ENCODE measurements at places on chromosomes 1 and 21. TPM values are rescaled to one million over a fixed set of nuclear protein-coding genes. Genes with fewer than 3 reads are reported as not detected.

GRCh38 chr1:242184955-242185354, 186.1 kb upstream of the MAP1LC3C start:
- DNase-seq, result no peak

DNA sequence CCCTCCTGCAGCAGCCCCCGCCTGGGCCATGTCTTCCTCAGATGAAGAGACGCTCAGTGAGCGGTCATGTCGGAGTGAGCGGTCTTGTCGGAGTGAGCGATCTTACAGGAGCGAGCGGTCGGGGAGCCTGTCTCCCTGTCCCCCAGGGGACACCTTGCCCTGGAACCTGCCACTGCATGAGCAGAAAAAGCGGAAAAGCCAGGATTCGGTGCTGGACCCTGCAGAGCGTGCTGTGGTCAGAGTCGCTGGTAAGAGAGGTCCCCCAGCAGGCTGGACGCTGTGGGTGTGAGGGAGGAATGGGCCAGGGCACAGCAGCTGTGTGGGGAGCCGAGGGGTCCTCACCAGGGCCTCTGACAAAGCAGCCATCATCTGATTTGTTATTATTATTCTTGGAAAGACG, 58.0 kb downstream of the NDUFS5 start:
- no peak for DNase-seq

DNA sequence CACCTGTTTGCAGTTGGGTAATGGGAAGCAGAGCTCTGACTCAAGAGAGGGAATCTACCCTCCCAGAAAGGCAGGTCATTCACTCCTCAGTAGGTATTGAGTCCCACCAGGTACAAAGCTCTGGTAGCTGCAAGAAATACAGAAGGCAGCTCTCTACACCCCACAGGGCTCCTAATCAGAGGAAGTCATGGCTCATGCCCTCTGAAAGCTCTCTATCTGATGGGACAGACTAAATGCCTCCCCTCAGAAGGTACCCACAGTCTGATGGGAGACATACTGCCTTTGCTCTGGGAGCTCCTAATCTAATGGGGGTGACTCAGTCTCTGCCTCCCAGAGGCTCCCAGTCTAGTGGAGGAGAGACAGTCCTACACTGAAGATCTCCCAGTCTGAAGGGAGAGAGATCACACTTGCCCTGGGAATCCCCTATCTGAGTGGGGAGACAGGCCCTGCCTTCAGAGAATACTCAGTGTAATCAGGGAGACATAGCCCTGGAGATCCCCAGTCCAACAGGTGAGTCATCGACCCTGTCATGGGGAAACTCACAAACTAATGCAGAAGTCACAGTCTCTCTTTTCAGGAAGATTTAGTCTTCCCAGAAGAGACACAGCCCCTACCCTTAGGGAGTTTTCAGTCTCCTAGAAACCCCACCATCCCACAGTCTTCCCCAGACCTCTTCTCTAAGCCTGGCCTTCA, 23.7 kb downstream of the CAMK1G start:
- no peak for DNase-seq

RALGPS2 gene
- total RNA-seq, result 23.8 TPM

TMOD4 gene
- total RNA-seq, result 4.6 TPM

All from naive thymus-derived CD8-positive, alpha-beta T cell (primary cell).